ENCODE measurements at places on chromosomes 3 and 15.

- no peak for DNase-seq
These were observed 25.3 kb downstream of the FBLN2 start for GRCh38 chr3:13574083-13574797.

DNA sequence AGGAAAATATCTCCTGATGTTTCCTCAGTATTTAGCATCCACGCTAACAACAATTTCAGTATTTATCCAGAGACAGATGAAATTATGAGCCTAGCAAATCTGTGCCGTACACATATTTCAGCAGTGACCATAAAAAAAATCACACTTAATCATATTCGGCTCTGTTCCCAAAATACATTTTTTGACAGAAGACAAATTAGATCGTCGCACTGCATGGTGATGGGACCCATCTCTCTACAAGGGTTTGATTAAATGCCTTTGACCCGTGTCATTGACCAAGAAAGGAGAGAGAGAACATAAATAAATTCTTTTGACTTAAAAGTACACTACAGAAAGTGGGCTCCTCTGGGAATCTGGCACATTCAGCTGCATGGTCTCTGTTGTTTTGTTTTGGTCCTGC lies 215.3 kb upstream of the SEMA6D start:
- no peak for DNase-seq

GRCh38 chr3:33331414-33331813 lies 54.2 kb downstream of the FBXL2 start:
- no peak for DNase-seq

- peak; percentile 6 for DNase-seq
These were observed 21.2 kb upstream of the NOX5 start for GRCh38 chr15:68993276-68993675.

- no peak for DNase-seq
These were observed 18.1 kb downstream of the DNAJC13 start for GRCh38 chr3:132435224-132435910.

- DNase-seq = no peak
These were observed 49.3 kb downstream of the C3orf70 start for GRCh38 chr3:185103359-185104127.

- DNase-seq = no peak
These were observed 2.1 kb downstream of the CMC1 start for GRCh38 chr3:28243424-28244106.

DNA sequence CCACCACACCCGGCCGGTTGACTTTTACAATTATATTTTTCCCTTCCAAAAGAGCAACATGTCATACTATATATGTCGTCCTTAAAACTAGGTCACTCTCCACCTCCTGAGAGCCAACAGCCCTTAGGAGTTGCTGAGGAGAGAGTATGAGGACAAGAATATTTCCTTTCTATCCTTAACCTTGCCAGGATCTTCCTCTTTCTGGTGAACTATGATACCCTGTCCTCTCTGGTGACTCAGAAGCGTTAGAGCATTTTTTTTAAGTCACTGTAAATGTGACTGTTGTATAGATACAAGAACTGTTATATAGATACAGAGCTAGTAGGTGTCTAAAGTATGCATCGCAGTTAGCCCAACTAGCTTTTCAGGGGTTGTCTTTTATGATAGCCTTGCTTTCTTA lies 33.7 kb upstream of the MTHFS start:
- DNase-seq = no peak

DNA sequence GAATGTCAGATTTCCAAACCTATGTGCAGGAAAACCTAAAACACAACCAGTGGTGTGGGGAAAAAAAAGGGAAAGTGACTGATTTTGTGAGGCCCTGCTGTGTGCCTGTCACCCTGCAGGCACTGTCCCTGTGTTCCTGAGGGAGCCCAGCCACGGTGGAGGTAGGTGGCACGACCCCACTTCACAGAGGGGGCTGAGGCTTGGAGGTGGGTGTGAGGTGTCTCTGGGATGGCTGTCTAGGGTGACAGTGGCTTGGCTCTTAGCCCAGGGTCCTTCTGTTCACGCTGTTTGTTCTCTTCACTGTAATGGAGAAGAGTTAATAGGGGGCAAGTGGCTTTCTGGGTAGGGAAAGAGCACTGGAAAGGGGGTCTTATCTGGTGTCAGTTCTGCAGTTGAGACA lies 22.6 kb downstream of the RASGRF1 start:
- no peak for DNase-seq

Measured in SJSA1 (cell line).